ENCODE measurements at places on chromosomes 3 and 15. TPM values are rescaled to one million over a fixed set of nuclear protein-coding genes. Genes with fewer than 3 reads are reported as not detected.

GRCh38 chr3:112350018-112350810 is 17.3 kb downstream of the CD200 start:
- H3K27me3 ChIP-seq: no peaks in the 10 kb centered on the region
- no peak overlapping the region for H3K27ac ChIP-seq
- peaks cover 8% of the 10 kb centered on the region for H3K4me1 ChIP-seq
- no peak overlapping the region for H3K4me3 ChIP-seq

GRCh38 chr3:177554895-177555759 is 357.8 kb upstream of the TBL1XR1 start:
- no peaks in the 10 kb centered on the region for H3K27me3 ChIP-seq
- H3K36me3 ChIP-seq: no peaks in the 10 kb centered on the region
- no peak overlapping the region for H3K27ac ChIP-seq
- peaks cover 5% of the 10 kb centered on the region for H3K4me1 ChIP-seq
- H3K4me3 ChIP-seq: no peak overlapping the region

DNA sequence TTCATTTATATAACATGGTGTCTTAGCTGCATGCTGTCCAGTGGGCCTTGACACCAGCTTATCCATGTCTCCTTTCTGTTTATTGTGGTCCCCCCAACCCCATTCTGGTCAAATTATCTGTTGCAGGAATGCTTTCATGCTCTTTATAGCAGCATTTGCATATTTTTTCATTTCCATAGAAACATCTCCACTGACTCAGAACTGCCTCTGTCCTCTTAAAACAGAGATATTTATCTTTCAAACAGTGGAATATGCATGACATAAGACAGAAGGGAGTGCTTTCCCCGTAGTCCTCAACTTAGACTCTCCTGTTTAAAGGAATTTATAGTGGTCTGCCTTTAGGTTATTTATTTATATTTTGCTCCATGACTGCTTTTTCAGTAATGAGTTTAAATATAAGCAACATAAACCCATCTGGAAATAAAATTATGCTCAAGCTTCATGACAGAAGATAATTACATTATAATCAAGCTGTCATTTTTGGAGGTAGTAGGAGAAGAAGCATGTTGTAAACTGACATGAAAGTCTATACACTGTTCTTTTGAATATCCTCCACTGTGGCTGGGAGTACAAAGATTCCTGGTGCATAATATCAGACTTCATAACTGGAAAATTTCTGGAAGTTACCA is 179.5 kb upstream of the CD96 start:
- no peaks in the 10 kb centered on the region for H3K4me1 ChIP-seq
- H3K27me3 ChIP-seq: no peaks in the 10 kb centered on the region
- no peak for DNase-seq

POLR2H gene
- 89.3 TPM for total RNA-seq

DNA sequence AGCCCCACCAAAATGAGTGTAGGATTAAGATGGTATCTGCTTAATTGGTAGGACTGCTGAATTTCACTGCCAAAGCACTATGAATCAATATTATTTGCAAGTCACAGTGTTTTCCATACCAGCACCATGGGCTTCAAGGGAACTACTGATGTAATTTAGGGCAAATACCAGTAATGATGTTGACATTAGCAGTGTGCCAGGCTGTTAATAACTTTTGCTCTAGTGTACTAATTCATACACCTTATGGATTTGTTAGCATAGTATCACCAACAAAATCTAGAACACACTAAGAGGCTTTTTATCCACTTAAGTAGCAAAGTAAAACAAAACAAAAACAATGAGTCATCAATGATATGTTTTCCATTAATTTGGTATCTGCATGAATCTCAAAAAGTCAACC is 888.2 kb downstream of the CADM2 start:
- peaks cover 6% of the 10 kb centered on the region for H3K4me1 ChIP-seq
- no peak overlapping the region for H3K4me3 ChIP-seq
- H3K27me3 ChIP-seq: no peaks in the 10 kb centered on the region
- no peak overlapping the region for H3K27ac ChIP-seq
- DNase-seq: no peak
- no peaks in the 10 kb centered on the region for H3K36me3 ChIP-seq

DNA sequence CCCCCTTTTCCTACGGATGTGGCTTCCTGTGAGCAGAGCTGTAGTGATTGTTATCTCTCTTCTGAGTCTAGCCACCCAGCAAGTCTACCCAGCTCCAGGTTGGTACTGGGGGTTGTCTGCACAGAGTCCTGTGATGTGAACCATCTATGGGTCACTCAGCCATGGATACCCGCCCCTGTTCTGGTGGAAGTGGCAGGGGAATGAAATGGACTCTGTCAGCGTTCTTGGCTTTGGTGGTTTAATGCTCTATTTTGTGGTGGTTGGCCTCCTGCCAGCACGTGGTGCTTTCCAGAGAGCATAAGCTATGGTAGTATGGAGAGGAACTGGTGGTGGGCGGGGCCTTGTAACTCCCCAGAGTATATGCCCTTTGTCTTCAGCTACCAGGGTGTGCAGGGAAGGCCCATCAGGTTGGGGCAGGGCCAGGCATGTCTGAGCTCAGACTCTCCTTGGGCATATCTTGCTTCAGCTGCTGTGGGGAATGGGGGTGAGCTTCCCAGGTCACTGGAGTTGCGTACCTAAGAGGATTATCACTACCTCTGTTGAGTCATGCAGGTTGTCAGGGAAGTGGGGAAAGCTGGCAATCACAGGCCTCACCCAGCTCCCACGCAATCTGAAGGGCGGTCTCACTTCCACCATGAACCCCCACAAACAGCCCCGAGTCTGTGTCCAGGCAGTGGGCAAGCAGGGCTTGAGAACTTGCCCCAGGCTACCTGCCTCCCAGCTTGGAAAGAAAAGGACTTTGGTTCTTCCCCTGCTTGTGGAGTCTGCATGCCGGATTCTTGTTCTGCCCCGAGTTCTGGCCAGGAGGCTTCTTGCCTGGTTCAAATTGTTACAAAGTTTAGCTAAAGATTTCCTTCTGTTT is 9.0 kb upstream of the ADGRG7 start:
- H3K27me3 ChIP-seq: no peaks in the 10 kb centered on the region
- H3K27ac ChIP-seq: no peak overlapping the region
- H3K36me3 ChIP-seq: no peaks in the 10 kb centered on the region
- no peak for DNase-seq
- no peak overlapping the region for H3K4me3 ChIP-seq

SLC28A1 gene
- total RNA-seq: not detected

GRCh38 chr3:9870978-9871377 is 9.1 kb downstream of the CIDEC start:
- H3K4me3 ChIP-seq: no peak overlapping the region
- H3K27me3 ChIP-seq: peaks cover 9% of the 10 kb centered on the region
- H3K36me3 ChIP-seq: no peaks in the 10 kb centered on the region
- no peaks in the 10 kb centered on the region for H3K4me1 ChIP-seq

STAB1 gene
- total RNA-seq: 0.27 TPM

ZNF662 gene
- total RNA-seq: 0.40 TPM

DNA sequence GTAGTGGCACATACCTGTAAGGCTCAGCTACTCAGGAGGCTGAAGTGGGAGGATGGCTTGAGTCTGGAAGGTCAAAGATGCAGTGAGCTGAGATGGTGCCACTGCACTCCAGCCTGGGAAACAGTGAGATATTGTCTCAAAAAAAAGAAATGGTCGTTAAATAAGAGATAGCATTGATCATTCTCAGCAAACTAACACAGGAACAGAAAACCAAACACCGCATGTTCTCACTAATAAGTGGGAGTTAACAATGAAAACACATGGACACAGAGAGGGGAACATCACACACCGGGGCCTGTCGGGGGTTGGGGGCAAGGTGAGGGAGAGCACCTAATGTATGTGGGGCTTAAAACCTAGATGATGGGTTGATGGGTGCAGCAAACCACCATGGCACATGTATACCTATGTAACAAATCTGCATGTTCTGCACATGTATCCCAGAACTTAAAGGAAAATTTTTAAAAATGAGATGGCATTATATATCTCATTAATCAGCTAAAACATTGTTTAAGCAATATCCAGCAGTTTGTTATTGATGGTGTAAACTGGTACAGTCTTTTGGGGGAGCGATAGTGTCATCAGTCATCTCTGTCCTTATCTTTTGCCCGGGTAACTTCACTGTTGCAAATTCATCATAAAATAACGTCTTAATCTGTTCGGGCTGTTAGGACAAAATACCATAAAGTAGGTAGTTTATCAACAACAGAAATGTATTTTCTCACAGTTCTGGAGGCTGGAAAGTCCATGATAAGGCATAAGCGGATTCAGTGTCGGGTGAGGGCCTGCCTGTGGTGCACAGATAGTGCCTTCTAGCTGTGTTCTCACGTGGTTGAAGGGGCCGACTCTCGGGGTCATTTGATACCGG is 1.7 kb upstream of the MAN2A2 start:
- no peak for DNase-seq
- H3K27ac ChIP-seq: peak overlapping the region; percentile 96
- peaks cover 3% of the 10 kb centered on the region for H3K27me3 ChIP-seq
- peak overlapping the region; percentile 81 for H3K4me3 ChIP-seq
- peaks cover 21% of the 10 kb centered on the region for H3K4me1 ChIP-seq
- peaks cover 14% of the 10 kb centered on the region for H3K36me3 ChIP-seq

KCNAB1 gene
- 1.8 TPM for total RNA-seq

DNA sequence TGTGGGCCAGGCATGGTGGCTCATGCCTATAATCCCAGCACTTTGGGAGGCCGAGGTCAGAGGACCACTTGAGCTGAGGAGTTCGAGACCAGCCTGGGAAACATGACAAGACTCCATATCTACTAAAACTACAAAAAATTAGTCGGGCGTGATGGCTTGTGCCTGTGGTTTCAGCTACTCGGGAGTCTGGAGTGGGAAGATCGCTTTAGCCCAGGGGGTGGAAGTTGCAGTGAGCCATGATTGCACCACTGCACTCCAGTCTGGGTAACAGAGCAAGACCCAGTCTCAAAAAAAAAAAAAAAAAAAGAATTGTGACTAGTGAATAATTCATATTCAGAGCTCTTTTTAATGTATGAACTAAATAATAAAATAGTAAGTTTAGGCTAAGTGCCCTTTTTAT is 87.8 kb upstream of the TSEN2 start:
- no peaks in the 10 kb centered on the region for H3K4me1 ChIP-seq
- no peaks in the 10 kb centered on the region for H3K27me3 ChIP-seq
- no peak overlapping the region for H3K27ac ChIP-seq
- no peaks in the 10 kb centered on the region for H3K36me3 ChIP-seq
- H3K4me3 ChIP-seq: no peak overlapping the region
- DNase-seq: no peak

- H3K27ac ChIP-seq: no peak overlapping the region
- H3K36me3 ChIP-seq: no peaks in the 10 kb centered on the region
- no peak overlapping the region for H3K4me3 ChIP-seq
- DNase-seq: no peak
- no peaks in the 10 kb centered on the region for H3K4me1 ChIP-seq
Measured at GRCh38 chr15:100941536-100941935, 22.4 kb downstream of the LRRK1 start.

- H3K4me1 ChIP-seq: peaks cover 1% of the 10 kb centered on the region
- H3K36me3 ChIP-seq: peaks cover 20% of the 10 kb centered on the region
- no peaks in the 10 kb centered on the region for H3K27me3 ChIP-seq
Measured at GRCh38 chr15:52139599-52140462, 27.3 kb upstream of the BCL2L10 start.

DNA sequence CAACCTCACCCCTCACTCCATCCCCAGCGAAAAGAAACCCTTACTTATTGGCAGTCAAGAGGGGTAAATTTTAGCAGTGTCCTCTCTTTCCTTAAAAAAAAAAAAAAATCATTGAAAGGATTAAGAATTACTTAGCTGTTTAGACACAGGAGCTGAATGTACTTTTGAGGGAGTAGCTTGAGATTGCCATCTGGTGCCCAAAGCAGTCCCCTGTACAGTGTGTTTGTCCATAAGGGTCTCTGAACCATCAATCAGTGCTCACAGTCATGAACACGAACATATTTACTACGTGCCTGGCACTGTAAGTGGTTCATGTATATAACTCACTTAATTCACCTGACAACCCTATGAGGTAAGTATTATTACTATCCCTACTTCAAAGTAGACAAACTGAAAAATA is 463.5 kb downstream of the RAP2B start:
- peaks cover 4% of the 10 kb centered on the region for H3K4me1 ChIP-seq
- no peak for DNase-seq
- no peak overlapping the region for H3K4me3 ChIP-seq
- no peaks in the 10 kb centered on the region for H3K36me3 ChIP-seq

GRCh38 chr15:67110361-67110781 is 45.0 kb downstream of the SMAD3 start:
- peaks cover 28% of the 10 kb centered on the region for H3K4me1 ChIP-seq
- H3K27ac ChIP-seq: no peak overlapping the region
- no peak overlapping the region for H3K4me3 ChIP-seq
- H3K27me3 ChIP-seq: no peaks in the 10 kb centered on the region
- peaks cover 15% of the 10 kb centered on the region for H3K36me3 ChIP-seq

AMOTL2 gene
- 93.2 TPM for total RNA-seq

DNA sequence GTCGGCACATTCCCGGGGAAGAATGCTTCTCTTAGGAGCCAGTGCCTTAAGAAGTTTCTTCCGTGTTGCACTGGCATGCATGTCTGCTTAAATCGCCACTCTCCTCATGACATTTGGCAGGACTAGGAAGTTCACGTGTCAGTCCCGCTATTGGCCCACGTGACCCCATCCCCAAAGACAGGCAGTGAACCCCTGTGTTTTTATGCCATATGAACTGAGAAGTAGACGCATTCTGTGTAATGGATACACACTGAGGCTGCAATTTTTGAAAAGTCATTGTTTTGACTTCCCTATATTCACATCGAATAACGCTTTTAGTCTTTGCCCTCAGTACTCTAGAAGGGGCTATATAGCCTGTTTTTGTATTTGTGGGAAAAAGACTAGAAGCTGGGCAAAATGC is 125.6 kb upstream of the TBL1XR1 start:
- peaks cover 14% of the 10 kb centered on the region for H3K4me1 ChIP-seq
- DNase-seq: no peak
- peaks cover 3% of the 10 kb centered on the region for H3K36me3 ChIP-seq
- H3K27ac ChIP-seq: no peak overlapping the region
- no peak overlapping the region for H3K4me3 ChIP-seq

DNA sequence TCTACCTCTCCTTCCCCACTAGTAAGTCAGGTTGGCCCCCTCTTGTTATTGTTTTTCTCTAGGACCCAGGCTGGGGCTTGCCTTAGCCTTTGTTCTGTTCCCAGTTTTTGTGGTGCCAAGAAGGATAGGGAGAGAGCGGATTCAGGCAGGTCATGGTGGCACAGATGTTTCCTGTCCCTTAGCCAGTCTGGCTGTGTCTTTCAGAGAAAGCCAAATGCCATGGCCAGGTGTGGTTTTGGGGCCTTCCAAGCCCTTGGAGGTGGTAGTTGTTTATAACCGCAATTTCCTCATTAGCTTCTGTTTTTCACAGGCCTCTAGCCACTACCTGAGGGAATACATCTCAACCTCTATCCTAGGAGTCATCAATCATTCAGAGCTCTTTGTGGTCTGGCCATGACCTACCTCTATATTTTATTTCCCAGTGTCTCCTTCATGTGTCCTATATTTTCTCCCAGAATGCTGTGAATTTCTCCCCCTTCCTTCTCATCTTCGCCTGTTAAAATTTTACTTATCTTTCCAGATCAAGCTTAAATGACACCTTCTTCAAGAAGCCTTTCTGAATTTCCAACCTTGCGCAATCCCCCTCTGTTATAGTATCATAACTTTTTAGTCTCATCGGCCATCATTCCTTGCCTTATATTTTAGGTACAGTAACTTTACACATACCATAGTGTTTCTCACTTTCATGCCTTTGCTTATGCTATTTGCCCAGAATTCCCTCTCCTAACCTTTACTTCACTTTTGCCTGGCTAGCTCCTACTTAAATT is 38.2 kb downstream of the TIMP4 start:
- no peaks in the 10 kb centered on the region for H3K4me1 ChIP-seq
- H3K27me3 ChIP-seq: no peaks in the 10 kb centered on the region
- no peak overlapping the region for H3K4me3 ChIP-seq
- no peaks in the 10 kb centered on the region for H3K36me3 ChIP-seq

- peak overlapping the region; percentile 93 for H3K4me3 ChIP-seq
- H3K27ac ChIP-seq: peak overlapping the region; percentile 98
- H3K36me3 ChIP-seq: peaks cover 36% of the 10 kb centered on the region
- H3K27me3 ChIP-seq: peaks cover 8% of the 10 kb centered on the region
Measured at GRCh38 chr3:44555723-44556122, 730 bp downstream of the ZKSCAN7 start.

Data from progenitor cell of endocrine pancreas (in vitro differentiated cells).